ENCODE measurements at places on chromosomes 11 and 22.

GRCh38 chr11:78465169-78465942 lies 47.7 kb upstream of the GAB2 start:
- DNase-seq, result no peak

DNA sequence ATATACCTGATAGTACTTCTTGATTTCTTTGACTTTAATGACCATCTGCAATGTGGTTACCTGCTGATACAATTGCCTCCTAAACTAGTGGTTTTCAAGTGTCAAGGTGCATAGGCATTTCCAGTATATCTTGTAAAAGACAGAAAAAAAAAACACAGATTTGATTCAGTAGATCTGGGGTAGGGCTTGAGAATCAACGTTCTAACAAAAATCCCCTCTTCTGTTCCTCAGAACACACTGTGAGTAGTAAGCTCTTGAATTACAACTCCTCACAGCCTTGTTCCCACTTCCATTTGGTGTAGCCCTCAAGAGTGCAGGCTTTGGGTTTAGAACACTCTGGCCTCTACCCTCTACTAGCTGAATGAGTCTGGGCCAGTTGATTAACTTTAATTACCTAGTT lies 78.0 kb upstream of the CTSC start:
- DNase-seq, result no peak

DNA sequence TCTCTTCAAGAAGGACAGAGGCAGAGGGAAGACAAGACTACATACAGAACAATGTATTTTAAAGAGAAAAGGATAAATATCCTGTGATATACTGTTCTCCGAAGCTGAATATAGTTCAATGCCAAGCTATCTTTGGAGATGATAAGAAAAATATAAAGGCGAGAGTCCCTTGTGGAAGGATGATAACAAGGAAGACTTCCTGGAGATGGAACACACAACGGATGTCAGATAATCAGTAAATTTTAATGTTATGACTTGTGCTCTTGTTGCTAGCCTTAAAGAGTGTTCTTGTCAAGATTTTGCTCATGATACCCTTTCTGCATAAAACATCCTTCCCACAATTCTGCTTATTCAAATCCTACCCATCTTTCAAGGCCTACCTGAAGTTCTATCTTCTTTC lies 6.8 kb upstream of the CTR9 start:
- DNase-seq, result no peak

- no peak for DNase-seq
Observed at GRCh38 chr22:19509191-19509590, 15.0 kb downstream of the CLDN5 start.

GRCh38 chr11:10076458-10077141 lies 217.4 kb downstream of the SBF2 start:
- no peak for DNase-seq

DNA sequence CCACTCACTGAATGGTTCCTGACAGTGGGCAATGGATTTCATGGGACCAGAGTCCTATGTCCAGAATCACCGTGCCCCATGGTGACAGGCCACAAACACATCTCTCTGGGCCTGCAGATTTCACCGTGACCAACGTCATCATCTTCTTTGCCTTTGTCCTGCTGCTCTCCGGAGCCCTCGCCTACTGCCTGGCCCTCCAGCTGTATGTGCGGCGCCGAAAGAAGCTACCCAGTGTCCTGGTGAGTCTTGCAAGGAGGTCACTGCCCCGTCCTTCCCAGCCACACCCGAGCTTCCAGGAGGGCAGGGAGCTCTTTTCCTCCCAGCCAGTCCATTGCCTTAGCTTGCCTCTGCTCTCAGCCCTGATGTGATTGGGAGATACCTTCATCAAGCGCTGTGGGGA lies 9.3 kb downstream of the IL10RA start:
- DNase-seq, result no peak

GRCh38 chr11:13141731-13142709 lies 132.9 kb downstream of the RASSF10 start:
- no peak for DNase-seq

DNA sequence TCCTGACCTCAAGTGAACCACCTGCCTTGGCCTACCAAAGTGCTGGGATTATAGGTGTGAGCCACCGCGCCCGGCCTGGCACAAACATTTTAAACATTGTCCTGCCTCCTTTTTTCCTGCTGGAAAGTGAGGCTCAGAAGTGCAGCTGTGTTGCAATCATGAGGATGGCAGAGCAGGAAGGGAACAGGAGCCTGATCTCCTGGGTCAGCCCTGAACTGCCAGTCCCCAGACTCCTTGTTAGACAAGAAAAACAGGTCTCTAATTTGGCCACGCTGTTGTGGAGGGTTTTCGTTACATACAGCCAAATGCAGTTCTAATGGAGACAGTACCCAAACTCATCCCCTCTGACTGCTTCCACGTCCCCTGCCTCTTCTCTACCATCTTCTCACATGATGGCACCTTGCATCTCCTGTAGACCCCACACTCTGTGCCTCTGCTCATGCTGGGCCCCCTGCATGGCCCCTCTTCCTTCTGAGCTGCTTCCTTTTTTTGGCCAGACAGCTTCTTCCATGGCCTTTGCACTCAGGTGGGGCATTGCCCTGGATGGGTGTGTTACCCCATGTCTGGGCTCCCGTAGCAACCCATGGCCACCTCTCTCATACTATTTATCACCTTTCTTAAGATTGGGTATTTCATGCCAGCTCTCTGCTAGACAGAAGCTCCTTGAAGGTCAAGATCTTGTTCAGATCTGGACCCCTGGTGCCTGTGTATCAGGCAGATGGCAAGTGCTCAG lies 227.1 kb downstream of the CEP164 start:
- DNase-seq, result no peak

DNA sequence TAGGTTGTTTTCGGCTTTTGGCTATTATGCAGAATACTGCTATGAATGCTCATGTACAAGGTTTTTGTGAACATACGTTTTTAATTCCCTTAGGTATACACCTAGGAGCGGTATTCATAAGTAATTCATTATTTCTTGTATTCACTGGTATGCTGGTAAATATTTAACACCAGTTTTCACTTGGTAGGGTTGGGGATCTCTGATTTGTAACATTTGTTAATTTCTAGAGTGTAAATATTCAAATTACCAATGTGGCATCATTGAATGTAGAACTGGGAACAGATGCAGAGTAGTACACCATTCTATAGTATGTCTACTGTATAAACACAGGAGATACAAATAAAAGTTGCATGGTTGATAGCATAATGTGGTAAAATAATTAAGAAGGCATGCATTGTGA lies 16.3 kb downstream of the GVQW3 start:
- DNase-seq, result no peak

GRCh38 chr11:2268729-2269600 lies 1.4 kb downstream of the ASCL2 start:
- DNase-seq, result peak; percentile 44

GRCh38 chr11:64148226-64148916 lies 17.5 kb downstream of the MACROD1 start:
- DNase-seq, result peak; percentile 87

DNA sequence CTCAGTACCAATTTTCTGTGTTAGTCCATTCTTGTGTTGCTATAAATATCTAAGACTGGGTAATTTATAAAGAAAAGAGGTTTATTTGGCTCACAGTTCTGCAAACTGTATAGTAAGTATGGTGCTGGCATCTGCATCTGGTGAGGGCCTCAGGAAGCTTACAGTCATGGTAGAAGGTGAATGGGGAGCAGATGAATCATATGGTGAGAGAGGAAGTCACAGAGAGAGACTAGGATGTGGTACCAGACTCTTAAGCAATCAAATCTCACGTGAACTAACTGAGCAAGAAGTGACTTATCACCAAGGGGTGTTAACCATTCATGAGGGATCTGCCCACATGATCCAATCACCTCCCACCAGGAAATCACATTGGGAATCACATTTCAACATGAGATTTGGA lies 60.8 kb upstream of the ZBED5 start:
- no peak for DNase-seq

DNA sequence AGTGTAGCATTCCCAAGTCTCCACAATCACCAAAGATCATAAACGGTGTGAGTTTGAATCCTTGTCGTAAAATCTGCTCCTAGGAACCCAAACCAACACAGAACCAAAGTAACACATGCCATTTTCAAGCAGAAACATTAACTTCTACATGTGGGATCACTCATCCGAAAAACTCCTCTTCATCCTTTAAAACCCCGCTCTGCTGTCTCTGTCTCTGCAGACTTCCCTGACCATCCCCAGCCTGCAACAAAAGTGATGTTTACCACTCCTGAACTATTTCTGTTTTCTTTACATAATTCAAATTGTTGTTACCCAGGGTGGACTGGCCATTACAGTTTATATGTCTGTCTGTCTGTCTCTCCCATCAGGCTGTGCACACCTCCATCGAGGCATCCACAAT lies 54.0 kb downstream of the SLC1A2 start:
- no peak for DNase-seq

DNA sequence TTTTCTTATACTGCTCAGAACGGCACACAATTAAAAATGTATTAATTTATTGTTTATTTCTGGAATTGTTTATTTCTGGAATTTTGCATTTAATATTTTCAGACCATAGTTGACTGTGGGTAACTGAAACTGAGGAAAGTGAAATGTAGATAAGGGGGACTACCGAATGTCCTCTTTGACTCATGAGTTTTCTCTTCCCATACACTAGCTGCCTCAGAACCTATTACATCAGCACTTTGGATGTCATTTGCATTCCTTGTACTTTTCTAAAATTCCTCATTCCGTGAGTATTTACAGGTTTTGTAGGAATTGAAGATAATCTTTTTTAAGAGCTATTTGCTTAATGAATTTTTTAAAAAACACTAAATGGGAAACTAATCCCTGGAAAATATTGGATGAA lies 29.8 kb downstream of the ZC3H12C start:
- no peak for DNase-seq

DNA sequence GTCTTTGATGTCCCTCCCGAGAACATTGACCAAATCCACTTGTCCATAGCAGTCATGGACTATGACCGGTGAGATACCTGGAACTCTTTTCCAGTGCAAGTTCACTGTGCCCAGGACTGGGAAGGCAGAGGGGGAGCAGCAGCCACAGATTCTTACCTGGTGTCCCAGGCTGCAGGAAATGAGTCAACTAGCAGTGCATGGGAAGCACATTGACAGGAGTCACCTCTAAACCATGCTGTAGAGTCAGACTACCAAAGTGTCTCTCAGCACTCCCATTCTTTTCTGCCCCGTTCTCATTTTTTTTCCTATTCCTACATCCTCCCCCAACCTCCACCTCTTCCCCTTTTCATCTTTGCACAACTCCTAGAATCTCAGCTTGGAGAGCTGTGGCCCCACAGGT lies 67.2 kb upstream of the OLFML1 start:
- DNase-seq, result no peak

- no peak for DNase-seq
Observed at GRCh38 chr11:5224538-5225479, 2.1 kb downstream of the HBB start.

- no peak for DNase-seq
Observed at GRCh38 chr11:113806406-113806805, 26.8 kb downstream of the CLDN25 start.

DNA sequence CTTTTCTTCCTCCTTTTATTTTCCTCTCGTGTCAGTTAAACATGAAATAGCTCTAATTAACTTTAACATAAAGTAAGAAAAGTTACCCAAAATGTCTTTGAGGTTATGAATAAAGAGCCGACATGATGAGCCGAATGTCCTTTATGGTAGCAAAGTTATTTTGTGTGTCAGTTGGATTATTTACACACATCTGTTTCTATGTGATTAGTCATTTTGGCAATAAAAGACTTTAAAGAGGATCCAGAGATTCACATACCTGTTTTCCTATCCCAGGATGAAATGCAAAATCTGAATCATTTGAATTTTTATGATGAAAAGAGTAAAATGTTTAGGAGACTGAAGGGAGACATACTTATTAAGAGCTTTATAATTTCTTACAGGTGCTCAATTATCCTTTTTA lies 34.0 kb upstream of the TECTA start:
- no peak for DNase-seq

DNA sequence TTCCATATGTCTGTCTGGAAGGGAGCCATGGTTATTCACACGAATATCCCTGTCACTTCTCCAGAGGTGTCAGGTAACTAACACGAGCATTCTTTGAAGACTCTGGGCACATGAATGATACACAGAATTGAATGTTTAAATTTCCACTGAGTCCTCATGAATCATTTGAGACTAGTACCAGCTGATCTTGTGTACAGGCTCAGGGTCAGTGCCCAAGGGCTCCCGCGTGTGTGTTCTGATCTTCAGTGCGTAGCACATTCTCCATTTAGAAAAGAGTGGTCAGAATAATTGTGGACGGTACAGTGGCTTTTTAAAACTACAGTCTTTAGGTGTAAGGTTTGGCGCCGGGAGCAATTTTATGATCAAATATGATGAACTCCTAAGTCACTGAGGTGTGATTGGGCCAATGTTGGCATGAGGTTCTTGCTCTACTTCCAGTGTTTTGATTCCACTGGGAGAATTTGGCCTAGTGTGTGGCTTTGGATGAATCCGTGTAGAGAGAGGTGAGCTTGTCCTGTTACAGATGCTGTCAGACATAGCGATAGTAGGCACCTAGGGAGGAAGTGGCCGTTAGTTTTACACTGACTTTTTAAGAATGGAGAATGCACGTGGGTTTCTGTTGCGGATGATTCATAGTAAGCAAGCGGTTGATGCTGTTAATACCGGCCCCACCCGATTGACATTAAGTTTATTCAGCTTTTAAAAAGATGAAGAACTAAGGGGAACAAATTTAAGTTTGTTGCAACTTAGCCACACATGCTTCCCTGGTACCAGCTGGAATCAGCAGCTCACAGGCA lies 22.2 kb downstream of the NUP50 start:
- DNase-seq, result no peak

DNA sequence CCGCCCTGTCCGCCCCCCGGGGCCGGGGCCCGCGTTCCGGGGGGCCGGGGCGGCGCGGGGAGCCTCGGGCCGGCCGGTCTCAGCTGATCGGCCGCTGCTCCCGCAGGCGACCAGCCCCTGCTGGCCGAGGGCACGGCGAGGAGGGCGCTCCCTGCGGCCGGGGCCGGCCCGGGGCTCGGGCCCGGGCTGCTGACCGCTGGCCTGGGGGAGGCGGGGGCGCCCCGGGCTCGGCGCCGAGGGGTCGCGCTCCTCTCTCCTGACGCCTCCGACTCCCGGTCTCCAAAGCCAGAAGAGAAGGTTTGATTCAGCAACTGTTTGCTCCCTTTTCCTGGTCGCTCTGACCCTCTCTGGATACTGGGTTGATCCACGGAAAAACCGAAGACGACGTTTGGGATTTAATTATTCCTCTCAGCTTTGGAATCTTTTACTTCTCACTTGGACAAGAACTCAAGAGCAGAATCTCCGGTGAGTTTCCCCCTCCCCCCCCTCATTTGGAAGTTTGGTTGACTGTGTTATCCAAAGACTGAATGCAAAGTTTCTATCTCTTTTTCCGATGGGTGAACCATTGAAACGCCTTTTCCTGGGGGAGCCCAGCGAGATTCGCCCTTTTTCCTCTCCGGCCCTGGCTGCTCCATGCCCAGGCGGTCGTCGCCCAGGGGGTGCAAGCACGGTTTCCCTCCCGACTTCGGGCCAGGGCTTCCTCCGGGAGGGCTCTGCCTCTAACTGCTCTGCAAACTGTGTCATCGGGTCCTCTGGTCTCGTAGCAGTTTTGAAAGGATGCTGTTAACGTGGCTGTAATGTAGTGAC lies 725 bp downstream of the KDM2A start:
- DNase-seq, result no peak

- DNase-seq, result no peak
Observed at GRCh38 chr22:19812910-19813309, 41.8 kb downstream of the GNB1L start.

GRCh38 chr11:120290956-120291355 lies 34.1 kb upstream of the TLCD5 start:
- no peak for DNase-seq

Data from NCI-H1092 (cell line).